ENCODE measurements at places on chromosomes 2 and 18. TPM values are rescaled to one million over a fixed set of nuclear protein-coding genes. Genes with fewer than 3 reads are reported as not detected.

GRCh38 chr2:206095536-206096332 is 9.8 kb upstream of the INO80D start:
- no peak for DNase-seq

DNA sequence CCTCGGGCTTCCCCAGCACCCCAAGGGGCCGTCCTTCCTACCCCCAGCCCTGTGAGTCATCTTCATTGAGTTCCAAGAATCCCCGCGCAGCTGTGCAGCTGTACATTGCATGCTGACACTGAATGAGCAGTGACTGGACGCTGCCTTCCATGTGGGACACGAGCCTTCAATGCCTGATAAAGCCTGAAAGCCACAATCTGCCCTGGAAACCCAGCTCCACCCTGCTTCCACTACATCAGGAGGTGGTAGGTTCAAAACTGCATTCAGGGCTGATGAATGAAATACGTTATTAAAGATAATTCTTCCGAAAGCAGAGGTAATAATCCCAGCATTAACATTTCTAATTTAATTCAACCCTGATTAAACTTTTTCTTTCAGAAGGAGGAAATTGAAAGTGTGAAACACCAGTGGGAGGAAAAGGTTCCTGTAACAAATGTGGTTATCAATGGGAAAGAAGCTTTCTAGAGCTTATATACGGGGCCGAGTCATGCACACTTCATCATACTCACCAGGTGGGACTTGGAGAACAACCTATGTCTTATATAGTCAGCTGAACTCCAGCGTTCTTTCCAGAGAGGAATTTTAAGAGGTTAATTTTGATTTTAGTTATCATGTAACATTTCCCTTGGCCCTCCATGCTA is 360.1 kb downstream of the LPIN1 start:
- no peak for DNase-seq

DNA sequence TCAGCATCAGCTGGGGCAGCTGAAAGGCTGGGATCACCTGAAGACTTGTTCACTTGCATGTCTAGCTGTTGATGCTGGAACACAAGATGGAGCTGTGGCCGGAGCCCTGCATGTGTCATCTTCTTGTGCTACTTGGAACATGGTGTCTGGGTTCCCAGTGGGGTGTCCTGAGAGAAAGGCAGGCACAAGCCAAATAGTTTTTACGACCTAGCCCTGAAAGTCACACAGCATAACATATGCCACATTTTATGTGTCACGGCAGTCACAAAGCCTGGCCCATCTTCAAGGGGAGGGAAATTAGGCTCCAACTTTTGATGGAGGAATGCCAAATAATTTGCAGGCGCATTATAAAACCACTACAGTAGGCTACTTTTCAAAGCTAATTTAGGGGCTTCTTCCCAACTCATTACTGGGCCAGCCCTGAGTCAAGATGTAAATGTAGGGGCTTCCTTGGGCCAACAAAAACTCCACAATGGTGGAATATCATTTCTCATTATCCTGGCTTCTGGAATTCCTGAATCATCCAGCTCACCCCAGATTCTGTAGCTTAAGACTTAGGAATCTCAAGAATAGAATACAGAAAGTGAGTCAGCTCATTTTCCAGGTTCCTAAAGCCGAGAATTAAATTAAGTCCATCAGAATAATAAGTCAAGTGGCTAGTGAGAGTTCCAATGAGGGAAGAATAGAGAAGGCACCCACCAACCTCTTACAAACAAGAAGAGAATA is 543.0 kb downstream of the TNS1 start:
- no peak for DNase-seq

GRCh38 chr18:44510390-44510789 is 170.3 kb upstream of the SETBP1 start:
- no peak for DNase-seq

DNA sequence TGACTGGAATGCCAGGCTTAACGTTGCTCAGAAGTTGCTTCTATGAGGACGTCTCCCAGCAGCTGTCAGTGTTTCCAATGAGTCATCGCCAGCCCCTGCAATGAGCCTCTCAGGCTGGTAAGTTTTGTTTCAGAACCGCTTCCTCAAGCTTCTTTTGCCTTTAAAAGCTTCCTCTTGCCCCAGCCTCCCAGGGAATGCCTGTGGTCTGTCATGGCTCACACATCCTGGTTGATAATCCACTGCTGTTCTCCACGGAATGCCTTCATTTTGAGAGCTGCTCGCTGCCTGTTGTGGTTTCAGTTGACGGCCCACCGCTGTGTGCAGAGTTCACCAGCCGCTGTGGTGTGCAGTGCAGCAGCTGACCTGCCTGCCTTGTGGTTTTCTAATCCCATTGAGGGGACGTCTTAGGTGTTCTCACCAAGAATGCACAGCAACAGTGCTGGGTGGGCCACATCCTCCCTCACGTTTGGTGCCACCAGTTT is 96.4 kb downstream of the RTP5 start:
- DNase-seq = no peak

DNA sequence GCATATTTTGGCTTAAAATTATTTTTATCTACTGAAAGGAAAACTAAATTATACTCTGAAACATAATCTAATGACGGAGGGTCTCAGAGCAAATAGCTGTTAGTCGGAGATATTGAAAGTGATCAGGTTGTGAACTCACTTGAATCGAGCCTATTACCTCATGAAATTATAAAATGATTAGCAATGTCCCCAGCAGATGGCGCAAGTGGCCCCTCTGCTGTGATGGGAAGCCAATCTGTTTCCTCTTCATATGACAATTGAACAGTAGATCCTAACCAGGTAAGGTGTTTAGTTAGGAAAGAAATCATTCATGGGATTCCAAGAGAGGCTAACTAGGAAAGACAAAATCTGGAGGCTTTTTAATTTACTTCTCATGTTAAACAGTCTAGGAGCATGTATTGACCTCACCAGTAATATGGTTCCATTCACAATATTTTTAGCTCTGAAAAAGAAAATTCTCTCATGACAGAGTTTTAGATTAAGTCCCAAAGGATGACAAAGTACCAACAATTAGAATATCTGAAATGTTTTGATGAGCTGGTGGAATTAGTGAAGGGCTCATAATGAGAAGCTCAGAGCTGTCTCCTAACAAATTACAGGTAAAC is 29.9 kb upstream of the MPPE1 start:
- peak; percentile 78 for DNase-seq

DNA sequence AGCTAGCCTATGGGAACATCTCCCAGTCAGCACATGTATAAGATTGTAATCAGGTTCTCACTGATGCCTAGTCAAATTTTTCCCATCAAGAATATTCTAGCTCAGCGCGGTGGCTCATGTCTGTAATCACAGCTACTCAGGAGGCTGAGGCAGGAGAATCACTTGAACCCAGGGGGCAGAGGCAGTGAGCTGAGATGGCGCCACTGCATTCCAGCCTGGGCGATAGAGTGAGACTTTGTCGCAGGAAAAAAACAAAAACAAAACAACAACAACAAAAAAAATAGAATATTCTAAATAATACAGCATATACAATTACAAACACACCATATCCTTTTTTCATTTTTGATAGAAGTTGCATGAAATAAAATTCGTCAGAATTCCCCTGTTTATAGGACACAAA is 67.5 kb upstream of the MYCN start:
- DNase-seq = no peak

- no peak for DNase-seq
Measured at GRCh38 chr2:189111063-189111715, 68.4 kb downstream of the COL5A2 start.

GRCh38 chr18:59485382-59485781 is 126.3 kb upstream of the LMAN1 start:
- DNase-seq = no peak

GRCh38 chr2:209368406-209368805 is 55.4 kb upstream of the MAP2 start:
- DNase-seq = no peak

DNA sequence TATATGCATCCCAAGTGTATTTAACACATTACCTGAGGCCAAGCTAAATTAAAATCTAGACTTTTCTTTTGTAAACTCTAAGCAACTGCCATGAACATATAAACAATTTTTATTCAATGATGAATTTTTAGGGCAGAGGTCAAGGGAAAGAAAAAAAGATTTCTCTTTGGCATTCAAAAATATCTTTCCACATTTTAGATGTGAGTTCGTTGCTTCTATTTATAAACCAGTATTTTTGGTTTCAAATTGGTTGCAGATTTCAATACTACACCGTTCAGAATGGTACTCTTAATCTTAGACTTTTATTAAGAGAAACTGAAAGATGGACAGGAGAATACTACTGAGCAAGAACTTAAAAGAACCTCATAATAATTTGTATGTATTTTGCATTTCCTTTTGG is 293.6 kb upstream of the CCDC68 start:
- no peak for DNase-seq

DNA sequence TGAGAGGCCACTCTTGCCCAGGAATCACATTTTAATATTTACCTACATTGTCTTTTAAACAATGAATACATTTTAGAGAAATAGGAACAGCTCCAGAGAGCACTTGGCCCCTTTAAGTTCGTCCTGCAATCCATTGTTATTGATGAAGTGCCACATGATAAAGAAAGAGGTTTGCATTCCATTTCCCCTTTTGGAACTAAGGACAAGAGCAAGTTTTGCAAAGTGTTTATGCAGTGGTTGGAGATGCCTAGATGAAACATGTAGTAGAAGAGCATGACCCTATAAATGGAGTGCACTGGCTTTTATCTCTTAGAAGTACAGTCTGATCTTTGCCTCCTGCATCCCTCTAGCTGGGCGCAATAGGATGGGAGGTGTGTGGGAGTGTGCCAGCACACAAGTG is 118.7 kb upstream of the CNTNAP5 start:
- no peak for DNase-seq

DNA sequence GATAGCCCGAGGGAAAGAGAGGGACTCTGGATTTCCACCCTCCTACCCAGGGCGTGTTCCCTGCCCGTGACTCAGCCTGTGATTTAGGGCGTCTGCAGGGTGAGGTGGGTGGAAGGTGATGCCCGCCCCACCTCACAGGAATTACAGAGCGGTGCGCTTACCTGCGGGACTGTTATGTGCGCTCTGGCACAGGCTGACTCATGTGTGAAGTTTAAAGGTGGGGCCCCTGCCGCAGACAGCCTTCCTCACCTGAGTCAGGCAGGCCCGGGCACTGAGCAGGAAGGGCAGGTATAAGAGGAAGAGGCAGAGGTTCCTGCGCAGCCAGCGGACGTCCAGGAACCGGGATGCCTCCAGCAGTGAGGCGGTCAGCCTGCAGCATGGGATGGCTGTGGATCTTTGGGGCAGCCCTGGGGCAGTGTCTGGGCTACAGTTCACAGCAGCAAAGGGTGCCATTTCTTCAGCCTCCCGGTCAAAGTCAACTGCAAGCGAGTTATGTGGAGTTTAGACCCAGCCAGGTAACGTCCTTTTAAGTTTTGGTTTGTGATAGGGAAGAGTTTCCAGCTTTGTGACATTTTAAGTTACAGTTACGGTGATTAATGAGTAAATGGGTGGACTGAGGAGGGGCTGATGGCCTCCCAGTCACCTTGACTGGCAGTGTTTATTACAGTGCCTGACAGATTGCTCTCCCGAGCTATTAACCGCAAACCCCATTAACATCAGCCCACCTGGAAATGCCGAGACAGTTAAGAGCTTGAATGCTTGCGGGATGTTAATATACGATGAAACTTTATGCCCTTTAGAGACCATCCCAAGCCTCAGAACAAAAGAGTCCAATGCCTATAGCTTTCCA is 141.6 kb upstream of the TTC39C start:
- no peak for DNase-seq

DNA sequence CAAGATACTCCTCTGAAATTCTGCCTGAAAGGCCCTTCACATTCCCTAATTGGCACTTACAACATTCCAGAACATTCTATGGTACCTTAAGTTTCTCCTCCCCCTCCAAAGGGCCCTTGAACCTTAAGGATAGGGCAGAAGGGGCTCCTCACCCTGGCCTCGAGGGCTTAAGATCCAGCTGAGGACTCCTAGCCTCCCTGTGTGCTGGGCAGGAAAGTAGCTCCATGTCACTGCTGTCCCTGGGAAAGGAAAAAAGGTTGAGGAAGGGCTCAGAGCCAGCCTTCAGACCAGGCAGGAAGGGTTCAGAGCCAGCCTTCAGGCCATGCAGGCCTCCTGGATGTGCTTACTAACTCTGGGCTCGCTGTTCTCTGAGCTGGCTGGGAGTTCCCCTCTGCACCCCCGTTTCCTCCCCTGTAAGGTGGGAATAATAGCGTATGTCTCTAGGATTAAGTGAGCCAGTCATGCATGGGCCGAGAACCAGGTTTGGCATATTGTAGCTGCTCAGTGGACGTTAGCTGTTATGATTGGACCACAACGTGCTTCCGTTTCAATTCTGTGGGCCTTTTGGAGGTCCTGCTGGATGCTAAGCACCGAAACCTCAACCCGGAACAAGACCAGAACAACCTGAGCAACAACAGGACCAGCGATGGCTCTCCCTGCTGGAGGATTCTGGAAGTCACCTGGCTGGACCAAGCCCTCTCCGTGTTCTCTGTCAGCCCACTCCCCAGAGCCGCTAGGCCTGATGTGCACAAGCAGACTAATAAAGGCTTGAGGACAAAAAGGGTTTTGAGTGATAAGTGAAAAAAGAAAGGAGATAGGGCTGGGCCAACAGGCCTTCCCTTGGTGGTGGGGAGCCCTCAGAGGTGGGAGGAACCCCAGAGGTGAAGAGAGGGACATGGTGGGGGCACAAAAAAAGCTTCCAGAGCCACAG is 1.0 kb upstream of the B3GNT7 start:
- DNase-seq = peak; percentile 76

GRCh38 chr2:33307659-33308270 is 168.7 kb upstream of the RASGRP3 start:
- no peak for DNase-seq

Gene STON1
- 13.4 TPM for total RNA-seq

Gene MBD5
- 31.4 TPM for total RNA-seq

Gene GLI2
- 45.9 TPM for total RNA-seq
